ENCODE measurements at places on chromosomes 12 and 14.

- no peak for DNase-seq
Observed at GRCh38 chr14:24250354-24250753, 7.9 kb upstream of the TINF2 start.

DNA sequence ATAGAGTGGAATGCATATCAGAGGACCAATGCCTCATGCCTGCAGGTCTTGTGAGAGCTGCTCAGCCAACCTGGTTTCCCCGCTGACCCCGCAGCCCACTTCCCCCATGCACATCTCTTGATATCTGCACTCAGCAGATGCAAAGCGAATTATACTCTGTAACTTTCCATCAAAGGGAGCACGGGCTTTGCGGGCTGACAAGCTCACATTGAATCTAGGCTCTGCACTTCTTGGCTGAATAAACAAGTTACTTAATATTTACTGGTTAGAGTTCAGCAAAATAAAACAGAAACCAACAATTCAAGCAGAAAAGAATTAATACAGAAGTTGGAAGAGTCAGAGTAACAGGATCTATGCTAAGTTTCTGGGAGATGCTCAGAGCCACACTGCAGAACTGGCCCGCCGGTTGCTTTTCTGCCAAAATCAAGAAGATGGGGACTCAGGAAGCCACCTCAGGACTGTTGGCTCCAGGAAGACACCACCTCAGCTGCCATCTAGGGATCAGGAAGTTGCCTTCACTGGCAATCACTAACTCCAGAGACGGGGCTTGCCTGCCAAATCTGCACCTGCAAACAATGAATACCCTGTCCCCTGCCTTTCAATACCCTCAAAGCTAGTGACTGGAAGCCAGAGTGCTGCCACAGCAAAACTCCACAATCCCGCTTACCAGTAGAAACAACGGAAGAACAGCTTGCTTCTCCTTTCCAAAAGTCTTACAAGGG is 46.5 kb downstream of the NR1H4 start:
- DNase-seq, result no peak

- DNase-seq, result no peak
Observed at GRCh38 chr12:75529316-75529715, 17.9 kb upstream of the KRR1 start.

- no peak for DNase-seq
Observed at GRCh38 chr14:76376878-76377734, 1.2 kb downstream of the ESRRB start.

DNA sequence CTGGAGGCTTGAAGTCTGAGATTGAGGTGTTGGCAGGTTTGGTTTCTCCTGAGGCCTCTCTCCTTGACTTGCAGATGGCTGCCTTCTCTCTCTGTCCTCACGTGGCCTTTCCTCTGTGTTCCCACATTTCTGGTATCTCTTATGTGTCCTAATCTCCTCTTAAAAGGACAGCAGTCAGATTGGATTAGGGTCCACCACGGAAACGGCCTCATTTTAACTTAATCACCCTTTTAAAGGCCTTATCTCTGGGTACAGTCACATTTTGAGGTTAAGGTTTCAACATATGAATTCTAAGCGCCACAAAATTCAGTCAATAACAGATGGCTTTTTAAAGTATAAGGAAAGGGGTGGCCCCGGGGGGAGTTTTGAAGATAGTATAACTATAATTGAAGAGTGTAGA is 33.5 kb downstream of the UNC79 start:
- DNase-seq, result no peak

GRCh38 chr12:130803702-130804101 is 35.3 kb downstream of the STX2 start:
- no peak for DNase-seq

GRCh38 chr12:89166525-89166934 is 185.8 kb downstream of the DUSP6 start:
- DNase-seq, result no peak

- no peak for DNase-seq
Observed at GRCh38 chr12:24913130-24913529, 35.8 kb downstream of the BCAT1 start.

GRCh38 chr14:53249059-53249458 is 95.9 kb upstream of the DDHD1 start:
- no peak for DNase-seq

GRCh38 chr12:67239061-67239460 is 30.1 kb upstream of the CAND1 start:
- no peak for DNase-seq

DNA sequence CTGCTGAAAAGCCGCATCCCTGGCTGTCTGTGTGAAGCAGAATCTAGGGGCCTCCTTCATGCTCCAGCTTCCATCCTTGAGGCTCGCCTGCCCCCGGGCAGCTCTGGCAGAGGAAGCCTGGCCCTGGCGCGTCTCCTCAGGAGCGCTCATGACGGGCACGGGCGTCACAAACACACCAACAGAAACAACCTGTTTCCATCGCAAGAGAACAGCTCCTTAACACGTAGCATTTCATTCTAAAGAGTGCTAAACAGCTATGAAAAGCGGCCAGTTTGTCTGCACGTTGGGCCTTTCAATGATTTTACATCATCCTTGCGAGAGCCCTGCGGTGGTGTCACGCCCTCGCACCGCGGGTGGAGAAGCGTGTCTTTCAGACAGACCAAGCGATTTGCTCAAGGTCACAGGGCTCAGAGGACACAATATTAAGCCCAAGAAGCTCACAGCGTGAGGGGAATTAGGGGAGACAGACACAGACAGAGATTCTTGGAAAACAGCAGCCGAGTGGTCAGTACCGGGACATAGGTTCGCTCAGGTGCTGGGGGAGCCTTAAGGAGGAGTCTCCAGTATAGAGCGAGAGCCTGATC is 4.9 kb downstream of the ADGRD1 start:
- DNase-seq, result no peak

GRCh38 chr12:101710288-101710687 is 12.8 kb downstream of the CHPT1 start:
- DNase-seq, result no peak

GRCh38 chr12:94140556-94140955 is 7.8 kb upstream of the PLXNC1 start:
- DNase-seq, result peak; percentile 39

GRCh38 chr12:104475271-104475670 is 18.5 kb downstream of the CHST11 start:
- no peak for DNase-seq

- DNase-seq, result no peak
Observed at GRCh38 chr14:90676912-90677311, 139.3 kb downstream of the TTC7B start.

DNA sequence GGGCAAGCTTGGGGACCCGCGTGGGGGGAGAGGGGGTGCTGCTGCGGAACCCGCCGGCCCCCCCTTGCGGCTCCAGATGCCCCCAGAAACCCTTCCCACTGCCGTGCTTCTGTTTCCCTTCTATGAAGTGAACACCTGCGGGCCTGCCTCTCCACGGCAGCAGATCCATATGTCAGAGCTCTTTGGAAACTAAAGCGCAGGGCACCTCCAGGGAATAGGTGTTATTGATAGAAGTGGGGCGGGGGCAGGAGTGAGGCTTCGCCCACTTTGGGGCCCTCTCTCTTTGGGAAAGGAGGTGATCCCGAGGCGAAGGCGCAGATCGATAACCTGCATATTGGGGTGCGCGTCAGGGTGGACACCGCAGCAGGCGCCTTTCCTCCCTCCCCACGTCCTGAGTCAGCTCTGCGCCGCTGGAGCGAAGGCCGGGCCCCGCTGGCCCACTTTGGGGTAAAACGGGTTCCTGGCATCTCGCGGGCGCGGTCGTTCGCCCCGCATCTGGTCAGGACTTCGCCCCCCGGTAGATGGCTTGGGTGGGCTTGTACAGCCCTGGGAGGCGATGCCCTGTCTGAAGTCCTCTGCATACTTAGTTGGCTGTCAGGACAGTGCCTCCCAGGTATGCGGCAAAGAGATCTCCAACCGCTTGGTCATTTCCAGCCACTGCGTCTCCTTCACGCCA is 524 bp downstream of the KMT5A start:
- no peak for DNase-seq

DNA sequence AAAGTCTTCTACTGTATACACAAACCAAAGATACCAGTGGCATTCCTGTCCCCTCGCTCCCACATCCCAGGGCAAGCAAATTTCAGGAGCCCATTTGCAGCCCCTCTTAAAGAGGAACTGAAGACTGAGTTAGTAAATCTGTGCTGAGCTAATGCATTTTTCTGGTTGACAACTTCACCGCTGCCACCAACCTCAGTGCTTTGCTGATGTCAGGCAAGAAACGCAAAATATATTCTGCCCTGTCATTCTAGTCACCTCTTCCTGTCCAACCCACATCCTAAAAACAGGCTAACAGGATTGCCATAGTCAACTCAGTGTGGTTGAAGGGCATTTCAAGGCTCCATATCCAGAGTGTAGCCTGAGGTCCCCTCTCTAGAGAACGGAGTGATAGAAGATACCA is 59.4 kb upstream of the FICD start:
- no peak for DNase-seq
